Stimulated activated CD4-positive, alpha-beta T cell treated with anti-CD3 and anti-CD28 coated beads, Interleukin-1b, Interleukin-23, amount 100 ng/mL, for 4 hours (primary cell): ENCODE measurements at places on chromosomes 3 and 15.

GRCh38 chr3:142077859-142078500, 71.4 kb downstream of the TFDP2 start:
- DNase-seq = no peak

GRCh38 chr3:45896956-45897355, 10.6 kb downstream of the CCR9 start:
- DNase-seq = no peak

DNA sequence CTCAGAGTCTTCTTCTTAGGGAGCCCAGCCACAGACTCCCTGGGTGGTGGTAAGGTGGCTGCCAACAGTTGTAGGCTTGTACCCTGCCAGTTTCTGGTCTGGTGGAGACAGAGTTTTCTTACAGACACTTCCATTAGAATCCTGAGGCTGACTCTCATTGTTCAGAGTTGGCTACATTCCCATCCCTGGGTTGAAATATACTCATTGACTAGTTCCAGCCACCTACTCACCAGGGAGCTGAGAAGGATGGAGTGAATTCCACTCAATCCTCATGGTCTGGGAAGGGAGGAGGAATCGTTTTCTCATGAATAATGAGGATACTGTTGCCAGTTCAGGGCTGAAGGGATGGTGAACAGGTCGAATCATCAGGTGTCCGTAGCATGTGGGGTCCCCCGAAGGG, 226.5 kb upstream of the PROK2 start:
- no peak for DNase-seq

DNA sequence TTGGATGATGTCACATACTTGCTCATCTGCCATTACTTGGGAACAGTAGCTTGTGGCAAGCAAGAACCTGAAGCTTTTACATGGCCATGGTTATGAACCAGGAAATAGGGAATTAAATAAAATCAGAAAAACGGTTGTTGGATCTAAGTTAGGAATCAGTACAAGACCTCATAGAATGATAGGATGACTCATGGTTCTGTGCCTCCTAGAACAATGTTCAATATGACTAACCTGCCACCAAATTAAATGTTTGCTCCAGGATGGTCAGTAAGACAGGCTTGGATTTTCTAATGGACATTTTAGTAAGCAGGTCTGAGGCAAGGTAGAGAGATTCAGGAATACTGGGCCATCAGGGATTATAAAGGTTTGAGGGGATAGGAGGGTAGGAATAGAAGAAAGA, 218.9 kb downstream of the PLOD2 start:
- DNase-seq = no peak

- DNase-seq = no peak
Observed at GRCh38 chr15:55774113-55774970, 31.4 kb upstream of the PRTG start.

DNA sequence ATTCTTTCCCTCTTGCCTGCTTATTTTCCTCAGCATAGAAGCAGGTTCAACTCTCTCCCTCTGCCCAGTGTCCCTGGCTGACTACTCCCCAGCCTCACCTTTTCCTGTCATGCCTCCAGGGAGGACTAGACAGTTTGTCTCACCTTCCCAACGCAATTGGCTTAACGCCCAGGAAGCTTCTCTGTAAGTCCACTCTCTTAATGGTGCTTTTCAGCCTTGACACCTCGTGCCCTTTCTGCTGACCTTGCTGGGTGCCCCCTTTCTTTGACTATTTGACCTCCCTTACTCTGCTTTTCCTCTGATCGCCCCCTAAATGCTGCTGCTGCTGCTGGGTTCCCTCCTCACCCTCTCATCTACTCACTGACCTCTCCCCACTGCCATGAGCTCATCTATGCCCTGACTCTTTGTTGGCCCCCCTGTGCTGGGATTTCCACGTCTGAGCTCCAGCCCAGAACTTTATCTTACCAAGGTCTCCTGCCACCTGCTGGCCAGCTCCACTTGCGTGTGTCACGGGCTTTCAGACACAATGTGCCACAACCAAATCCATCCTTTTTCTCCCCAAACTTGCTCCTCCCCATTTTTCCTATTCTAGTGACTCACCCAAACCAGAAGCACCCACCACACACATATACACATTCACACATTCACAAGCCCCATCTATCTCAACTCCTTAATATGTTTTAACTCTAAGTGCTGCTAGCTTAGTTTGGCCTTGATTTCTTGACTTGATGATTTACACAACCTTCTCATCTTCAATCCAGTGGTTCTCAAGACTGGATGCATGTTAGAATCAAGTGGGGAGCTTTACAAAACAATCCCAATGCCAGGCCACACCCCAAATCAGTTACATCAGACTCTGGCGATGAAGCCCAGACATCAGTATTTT, 16.6 kb downstream of the EPB42 start:
- DNase-seq = peak; percentile 21

DNA sequence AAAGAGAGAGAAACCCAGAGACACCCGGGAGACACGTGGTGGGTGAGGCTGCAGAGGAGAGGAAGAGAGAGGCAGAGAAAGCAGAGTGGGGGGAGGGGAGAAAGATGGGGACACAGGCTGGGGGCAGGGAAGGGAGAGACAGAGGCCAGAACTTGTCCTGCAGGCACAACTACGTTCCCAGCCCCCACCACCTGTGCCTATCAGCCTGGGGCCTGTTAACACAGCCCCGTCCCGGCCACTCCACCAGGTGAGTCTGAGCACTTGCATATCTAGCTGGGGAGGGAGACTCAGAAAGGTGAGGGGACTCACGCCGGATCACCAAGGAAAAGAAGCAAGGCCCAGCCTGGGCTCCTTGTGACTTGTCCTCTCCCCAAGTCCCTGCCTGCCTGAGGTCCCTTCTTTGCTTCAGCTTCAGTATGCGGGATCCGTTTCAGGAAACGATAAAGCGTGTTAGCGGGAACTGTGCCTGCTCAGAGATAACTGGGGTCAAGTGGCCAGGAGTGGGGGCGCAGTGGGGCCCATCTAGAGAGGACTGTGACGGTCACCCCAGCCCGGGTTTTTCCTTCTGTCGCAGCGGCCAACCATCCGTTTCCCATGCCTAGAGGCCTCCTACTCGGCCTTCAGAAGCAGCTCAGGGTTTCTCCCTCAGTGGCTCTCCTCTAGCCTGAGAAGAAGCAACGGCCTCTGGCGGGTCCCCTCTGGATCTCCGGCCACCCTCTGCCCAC, 10.3 kb downstream of the LINGO1 start:
- DNase-seq = no peak

- no peak for DNase-seq
Observed at GRCh38 chr3:156472150-156472549, 82.8 kb downstream of the SSR3 start.

DNA sequence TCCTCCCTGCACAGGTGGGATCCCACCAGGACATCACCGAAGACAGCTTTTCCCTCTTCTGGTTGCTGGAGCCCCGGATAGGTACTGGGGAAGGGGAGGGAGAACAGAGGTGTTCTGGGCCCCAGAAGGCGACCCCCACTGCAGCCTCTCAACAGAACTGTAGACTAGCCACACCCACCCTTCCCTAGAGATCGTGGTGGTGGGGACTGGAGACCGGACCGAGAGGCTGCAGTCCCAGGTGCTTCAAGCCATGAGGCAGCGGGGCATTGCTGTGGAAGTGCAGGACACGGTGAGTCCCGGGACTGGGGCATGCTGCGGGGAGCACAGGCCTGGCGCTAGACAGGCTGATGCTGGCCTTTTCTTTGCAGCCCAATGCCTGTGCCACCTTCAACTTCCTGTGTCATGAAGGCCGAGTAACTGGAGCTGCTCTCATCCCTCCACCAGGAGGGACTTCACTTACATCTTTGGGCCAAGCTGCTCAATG, 809 bp downstream of the NDUFAF3 start:
- DNase-seq = no peak

- DNase-seq = no peak
Observed at GRCh38 chr15:62099094-62099601, 32.4 kb downstream of the C2CD4A start.

DNA sequence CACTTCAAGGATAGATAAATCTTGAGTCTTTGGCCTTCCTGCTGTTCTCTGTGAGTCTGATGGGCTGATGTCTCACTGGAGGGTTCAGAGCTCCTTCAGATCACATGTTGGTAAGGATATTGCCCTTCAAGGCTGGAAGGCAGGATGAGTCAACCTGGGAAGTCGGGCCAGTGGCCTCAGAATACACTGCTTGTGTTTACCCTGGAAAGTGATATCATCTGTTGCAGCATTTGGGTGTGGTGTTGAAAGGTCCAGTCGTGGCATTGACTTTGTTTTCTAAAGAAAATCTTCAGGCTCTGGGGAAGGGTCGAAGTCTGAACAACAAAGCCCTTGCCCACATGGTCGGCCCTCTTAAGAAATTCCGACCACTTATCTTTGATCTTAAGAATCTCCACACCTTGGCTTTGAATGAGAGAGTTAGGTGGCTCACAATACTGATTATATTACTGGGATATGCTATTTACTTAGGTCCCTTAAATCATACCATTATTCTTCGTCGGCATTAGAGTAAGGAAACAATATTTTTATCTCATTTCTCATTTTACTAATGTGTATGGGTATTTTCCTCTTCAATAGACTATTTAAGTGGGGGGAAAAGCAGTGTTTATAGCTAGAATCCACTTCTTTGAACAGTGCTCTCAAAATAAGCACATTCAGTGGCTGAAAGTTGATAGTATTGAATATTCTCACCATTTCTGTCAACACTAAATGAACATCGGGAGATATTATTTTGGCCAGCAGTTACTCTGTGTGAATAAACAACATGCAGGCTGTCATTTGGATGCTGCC, 303.9 kb upstream of the RASGRP1 start:
- DNase-seq = no peak

DNA sequence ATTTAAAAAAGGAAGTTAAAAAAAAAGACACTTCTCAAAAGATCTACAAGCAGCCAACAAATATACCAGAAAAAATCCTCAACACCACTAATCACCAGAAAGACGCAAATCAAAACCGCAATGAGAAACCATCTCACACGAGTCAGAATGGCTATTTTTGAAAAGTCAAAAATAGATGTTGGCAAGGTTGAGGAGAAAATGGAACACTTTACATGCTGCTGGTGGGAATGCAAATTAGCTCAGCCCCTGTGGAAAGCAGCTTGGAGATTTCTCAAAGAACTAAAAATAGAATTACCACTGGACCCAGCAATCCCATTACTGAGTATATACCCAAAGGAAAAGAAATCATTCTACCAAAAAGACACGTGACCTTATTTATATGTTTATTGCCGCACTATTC, 574.7 kb upstream of the ADAMTS9 start:
- no peak for DNase-seq

GRCh38 chr3:14274612-14274936, 96.0 kb downstream of the LSM3 start:
- DNase-seq = no peak
